ENCODE measurements at places on chromosomes 1 and 21.

DNA sequence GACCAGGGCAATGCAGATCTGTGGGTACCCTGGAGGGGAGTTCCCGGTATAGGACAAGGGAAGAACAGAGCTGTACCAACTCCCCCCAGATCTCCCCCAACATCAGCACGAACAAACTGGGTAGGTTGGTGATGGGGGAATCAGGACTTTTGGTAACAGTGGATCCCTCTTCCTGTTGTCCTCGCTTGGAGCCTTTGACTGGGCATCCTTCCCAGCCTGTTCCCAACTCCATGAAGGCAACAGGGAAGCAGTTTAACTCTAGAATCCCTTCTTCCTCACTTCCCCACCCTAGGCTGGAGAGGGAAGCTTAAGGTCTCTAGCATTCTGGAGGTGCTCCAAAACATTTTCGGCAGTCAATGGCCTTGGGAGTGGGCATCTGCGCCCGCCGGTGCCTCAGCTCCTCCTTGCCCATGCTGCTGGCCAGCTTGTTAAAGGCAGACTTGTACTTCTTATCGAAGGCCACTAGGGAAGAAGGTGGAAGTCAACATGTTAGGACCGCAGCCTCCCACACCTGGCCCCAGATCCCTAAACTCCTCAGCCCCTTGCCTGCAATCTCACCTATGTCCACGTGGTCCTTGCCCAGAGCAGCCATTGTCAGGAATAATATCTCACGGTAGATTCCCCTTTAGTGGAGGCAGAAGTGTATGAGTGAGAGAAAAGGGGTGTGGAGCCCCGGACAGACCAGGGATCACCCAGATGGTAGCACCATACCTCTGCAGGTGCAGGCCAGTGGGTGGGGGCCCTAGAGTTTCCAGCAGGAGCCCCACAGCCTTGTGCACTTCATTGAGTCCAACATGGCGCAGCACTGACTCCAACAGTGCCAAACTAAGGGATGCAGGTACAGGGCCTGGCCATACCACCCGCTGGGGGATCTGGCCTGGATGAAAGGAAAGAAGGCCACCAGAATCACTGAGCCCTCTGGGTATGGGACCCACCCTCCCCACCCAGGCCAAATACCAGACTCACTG, 7.5 kb upstream of the GATAD2B start:
- no peak for DNase-seq

DNA sequence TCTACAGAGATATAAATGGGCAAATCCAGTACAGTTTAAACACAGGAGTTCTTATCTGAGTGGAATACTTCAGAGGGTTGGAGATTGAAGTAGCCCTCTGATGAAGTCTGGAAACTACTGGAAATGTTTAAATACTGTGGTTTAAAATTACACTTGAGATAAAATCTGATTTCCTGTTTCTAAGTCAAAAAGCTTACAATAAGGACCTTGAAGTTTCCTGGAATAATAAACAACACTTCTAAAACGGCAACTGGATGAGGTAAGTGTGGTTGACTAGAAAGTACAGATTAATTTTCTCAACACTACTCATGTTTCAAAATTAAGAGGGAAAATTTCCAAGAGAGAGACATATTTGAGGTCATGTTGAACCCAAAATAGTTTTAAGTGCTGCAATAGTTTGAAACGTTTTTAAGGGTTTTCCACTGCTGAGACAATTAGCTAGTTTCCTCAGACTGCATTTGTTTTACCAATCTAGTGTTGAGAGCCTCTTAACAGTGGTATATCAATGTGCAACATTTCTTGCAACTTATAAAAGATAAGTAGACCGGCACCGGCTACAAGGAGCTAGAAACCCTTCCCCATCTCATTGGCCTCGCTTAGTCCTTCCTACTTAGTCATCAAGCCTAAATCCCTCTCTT, 27.4 kb downstream of the KCNA3 start:
- DNase-seq: no peak

- DNase-seq: no peak
Observed at GRCh38 chr21:27393726-27394125, 426.8 kb upstream of the ADAMTS5 start.

- no peak for DNase-seq
Observed at GRCh38 chr1:100050139-100050538, 80.3 kb downstream of the SLC35A3 start.

DNA sequence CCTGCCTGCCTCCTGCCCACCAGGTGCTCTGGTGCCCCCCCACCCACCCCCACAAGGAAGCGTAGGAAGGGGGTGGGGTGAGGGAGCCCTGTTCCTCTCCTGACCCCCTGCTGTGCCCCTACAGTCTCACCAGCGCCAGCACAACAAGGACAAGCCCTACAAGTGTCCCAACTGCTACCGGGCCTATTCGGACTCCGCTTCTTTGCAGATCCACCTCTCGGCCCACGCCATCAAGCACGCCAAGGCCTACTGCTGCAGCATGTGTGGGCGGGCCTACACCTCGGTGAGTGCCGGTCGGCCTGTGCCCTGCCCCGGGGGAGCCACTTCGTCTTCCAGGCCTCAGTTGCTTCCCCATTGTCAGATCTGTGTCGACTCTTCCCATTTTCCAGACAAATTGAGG, 25.9 kb downstream of the A3GALT2 start:
- no peak for DNase-seq

DNA sequence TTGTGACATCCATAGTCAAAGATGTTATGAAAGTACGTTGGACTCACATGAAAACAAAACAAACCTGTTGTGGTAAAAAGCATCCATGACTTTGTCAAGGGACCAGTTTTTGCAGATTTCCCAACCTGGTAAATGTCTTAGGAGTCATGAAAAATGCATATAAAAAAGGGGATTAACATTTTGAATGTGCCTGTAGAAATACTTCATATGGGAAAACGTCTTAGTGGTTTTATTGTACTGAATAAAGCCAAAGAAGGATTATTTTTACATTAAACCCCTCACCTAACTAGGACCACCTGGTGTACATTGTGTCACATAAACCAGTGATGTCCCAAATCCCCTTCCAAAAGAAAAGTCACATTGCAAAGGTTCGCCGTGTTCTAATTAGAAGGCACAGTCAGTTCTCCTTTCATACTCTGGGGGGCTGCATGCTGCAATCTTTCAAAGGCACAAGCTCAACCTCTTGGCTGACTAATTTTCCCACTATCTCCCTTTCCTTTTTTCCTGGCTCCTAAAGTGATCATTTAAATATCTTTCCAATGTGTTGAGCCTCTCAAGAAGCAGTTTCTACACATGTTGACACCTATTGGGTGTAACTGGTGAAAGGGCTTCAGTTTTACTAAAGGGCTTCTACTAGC, 119.8 kb upstream of the SPAG17 start:
- no peak for DNase-seq

- no peak for DNase-seq
Observed at GRCh38 chr1:97906567-97907241, 14.1 kb downstream of the DPYD start.

DNA sequence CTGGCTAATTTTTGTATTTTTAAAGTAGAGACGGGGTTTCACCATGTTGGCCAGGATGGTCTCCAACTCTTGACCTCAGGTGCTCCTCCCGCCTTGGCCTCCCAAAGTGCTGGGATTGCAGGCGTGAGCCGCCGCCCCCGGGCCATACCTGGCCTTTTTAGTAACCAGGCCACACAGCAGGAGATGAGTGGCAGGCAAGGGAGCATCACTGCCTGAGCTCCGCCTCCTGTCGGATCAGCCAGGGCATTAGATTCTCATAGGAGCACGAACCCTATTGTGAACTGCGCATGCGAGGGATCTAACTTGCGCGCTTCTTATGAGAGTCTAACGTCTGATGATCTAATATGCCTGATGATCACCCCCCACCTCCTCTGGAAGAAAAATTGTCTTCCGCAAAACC, 308.7 kb upstream of the PRMT6 start:
- no peak for DNase-seq

GRCh38 chr1:29682171-29682918, 446.0 kb downstream of the PTPRU start:
- peak; percentile 47 for DNase-seq

- DNase-seq: peak; percentile 76
Observed at GRCh38 chr21:38987633-38988508, 182.1 kb downstream of the ETS2 start.
